M059J (cell line): ENCODE measurements at places on chromosomes 7 and 10. TPM values are rescaled to one million over a fixed set of nuclear protein-coding genes. Genes with fewer than 3 reads are reported as not detected.
A peak's percentile ranks its signal among the peaks of the same experiment; 100 is the strongest.

PLXNA4 gene
- 6.0 and 6.2 TPM in 2 replicates for total RNA-seq

MALRD1 gene
- total RNA-seq, result not detected in 2 replicates

SRGN gene
- total RNA-seq, result 740 and 865 TPM in 2 replicates

ALOX5 gene
- total RNA-seq, result not detected in 2 replicates

DNA sequence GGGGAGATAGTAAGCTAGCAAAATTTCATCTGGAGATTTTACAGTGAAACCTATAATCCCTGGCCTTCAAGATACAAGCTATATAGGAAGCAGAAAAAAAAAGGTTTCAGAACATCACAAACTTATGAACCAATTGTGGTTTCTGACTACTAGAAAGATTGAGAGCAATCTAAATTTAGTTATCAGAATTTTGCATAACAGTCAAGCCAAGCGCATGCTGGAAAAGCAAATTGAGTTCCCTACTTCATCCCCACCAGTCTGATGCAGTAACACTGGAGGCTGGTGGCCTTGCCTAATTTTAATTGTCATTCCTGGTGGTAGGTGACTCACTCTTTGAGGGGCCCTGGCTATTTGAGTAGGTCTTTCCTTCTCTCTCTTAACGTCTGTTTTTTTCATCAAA, 46.3 kb upstream of the ELMO1 start:
- DNase-seq, result peak; percentile 50
